ENCODE measurements at places on chromosomes 6 and 20.
A peak's percentile ranks its signal among the peaks of the same experiment; 100 is the strongest.

- DNase-seq = peak; percentile 35
Observed at GRCh38 chr20:32526125-32526524, 59.0 kb downstream of the NOL4L start.

DNA sequence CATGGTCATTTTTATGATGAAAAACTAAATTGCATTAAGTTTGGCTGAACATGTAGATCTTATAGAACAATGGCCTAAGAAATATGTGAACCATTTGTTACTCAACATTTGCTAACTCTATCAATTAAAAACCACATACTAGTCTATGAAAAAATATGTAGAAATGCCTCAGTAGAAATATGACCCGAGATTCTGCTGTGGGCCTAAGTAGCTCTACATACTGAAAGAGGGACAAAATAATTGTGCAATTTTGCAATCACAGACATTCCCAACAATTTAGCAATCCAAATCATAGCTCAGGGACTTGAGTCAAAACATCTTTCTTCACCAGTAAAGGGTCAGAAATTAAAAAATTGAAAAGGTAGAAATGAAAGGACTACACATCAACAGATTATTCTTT is 619.0 kb downstream of the FRK start:
- DNase-seq = no peak

DNA sequence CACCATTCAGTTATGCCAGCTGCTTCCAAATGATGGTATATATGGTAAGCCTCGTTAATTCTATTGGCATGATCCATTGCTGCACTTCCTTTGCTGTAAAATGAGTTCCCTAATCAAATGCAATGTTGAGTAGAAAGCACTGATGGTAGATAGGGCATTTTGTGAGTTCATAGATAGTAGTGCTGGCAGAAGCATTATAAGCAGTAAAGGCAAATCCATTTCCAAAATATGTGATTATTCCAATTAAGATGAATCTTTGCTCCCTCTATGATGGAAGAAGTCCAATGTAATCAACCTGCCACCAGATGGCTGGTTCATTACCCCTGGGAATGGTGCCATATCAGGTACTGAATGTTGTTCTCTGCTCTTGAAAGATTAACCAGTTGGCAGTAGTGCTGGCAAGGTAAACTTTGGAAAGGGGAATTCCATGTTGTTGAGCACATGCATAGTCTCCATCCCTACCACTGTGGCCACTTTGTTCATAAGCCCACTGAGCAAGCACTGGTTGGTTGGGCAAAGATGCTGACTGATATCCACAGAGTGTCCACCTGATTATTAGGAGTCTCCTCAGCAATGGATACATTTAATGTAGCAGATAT is 5.6 kb upstream of the TBPL1 start:
- DNase-seq = no peak

- DNase-seq = no peak
Observed at GRCh38 chr6:20589266-20589665, 55.0 kb downstream of the CDKAL1 start.

GRCh38 chr6:48476257-48476656 is 365.3 kb upstream of the PTCHD4 start:
- DNase-seq = no peak

DNA sequence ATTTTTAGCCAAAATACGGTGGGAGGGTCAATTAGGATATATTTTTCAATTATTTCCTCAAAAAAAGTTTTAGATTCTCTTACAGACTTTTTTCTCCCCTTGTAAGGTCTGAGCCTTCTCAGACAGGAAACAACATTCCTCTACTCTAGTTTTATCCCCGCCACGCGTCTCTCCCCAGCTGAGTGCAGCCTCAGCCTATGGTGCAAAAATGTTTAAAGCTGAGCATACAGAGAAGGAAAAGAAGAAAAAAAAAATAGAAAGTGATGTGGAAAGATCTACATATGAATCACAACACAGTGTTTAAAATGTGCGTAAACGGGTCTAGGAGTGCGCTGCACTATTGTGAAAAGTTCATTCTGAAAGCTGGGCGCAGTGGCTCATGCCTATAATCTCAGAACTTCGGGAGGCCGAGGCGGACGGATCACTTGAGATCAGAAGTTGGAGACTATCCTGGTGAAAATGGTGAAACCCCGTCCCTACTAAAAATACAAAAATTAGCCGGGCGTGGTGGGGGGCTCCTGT is 159.0 kb downstream of the TRIM27 start:
- DNase-seq = no peak

DNA sequence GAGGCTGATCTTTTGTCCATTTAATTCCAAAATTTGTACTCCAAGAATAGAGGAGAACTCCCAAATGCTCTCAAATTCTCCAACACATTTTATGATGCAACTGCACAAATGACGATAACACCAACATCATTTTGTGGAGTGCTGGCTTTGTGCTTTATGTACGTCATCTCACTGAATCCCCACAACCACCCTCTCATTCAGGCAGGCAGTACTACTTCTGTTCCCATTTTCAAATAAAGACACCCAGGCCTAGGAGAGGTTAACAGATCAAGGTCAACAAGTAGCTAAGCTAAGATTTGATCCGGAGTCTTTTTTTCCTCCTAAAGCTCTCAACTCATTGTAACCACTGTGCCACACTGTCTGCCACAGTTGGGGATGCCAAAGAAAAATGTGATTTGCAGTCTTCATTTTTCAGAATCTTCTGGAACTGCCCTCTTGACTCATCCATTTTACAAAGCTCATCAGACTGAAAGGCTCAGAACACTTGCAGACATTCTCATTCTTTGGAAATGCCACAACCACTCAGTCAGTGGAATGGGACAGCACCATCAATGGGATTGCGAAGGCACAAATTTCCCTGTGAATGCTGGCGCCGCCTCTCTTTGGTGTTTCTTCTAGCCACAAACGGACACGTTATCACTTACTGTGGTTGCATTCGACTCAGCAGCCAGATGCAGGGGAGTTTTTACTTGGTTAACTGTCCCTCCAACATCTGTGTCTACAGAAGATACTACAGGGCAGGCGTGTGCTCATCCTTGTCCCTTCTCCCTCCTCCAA is 184.4 kb downstream of the GJA10 start:
- peak; percentile 87 for DNase-seq

- no peak for DNase-seq
Observed at GRCh38 chr20:59752101-59752586, 147.8 kb downstream of the PHACTR3 start.

DNA sequence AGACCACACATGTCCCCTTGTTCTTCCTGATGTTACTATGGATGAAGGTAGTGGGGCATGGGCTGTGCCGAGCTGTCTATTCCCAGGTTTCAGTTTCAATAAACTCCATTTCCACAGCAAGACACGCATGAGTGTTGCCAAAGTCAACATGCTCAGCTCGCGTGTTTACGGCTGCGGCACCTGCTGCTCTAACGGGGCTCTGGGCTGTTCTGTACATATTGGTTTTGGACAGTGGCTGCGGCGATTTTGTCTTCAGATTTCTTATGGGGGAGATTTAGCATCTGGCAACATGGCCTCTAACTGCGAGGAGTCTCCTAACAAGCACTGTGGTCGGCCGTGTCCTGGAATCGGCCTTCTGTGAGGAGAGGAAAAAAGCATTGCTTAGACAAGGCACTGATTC is 58.6 kb downstream of the TMEM242 start:
- no peak for DNase-seq

DNA sequence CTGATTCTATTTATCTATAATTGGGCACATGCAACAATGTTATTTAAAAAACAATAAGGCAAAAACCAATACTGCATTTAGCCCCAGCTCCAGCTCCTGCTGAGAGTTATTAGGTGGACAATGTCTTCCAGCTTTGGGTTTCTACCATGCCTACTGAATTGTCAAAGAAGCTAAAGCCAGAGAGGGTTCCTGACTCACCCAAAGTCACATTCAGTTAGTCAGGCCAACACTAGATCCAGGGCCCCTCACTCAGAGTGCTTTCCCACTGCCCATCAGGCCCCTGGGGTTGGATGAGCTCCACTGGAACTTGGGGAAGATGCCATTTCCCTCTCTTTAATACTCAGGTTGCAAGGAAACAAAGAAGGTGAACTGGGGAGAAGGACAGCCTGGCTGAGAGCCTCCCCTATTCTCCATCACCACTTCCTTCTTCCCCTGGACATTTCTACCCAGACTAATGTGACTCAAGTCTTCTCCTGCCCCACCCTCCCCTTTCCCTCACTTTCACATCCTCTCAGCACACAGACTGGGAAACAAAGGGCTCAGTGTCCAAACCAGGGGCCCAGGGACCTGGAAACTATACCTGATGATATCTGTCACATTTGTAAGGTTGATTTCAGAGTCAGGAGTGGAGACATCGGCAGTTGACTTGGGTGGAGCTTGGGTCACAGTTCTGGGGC is 6.0 kb downstream of the TREM1 start:
- DNase-seq = no peak

GRCh38 chr6:82906489-82906888 is 159.2 kb downstream of the UBE3D start:
- no peak for DNase-seq

- peak; percentile 77 for DNase-seq
Observed at GRCh38 chr20:46752728-46753127, 43.3 kb downstream of the SLC2A10 start.

DNA sequence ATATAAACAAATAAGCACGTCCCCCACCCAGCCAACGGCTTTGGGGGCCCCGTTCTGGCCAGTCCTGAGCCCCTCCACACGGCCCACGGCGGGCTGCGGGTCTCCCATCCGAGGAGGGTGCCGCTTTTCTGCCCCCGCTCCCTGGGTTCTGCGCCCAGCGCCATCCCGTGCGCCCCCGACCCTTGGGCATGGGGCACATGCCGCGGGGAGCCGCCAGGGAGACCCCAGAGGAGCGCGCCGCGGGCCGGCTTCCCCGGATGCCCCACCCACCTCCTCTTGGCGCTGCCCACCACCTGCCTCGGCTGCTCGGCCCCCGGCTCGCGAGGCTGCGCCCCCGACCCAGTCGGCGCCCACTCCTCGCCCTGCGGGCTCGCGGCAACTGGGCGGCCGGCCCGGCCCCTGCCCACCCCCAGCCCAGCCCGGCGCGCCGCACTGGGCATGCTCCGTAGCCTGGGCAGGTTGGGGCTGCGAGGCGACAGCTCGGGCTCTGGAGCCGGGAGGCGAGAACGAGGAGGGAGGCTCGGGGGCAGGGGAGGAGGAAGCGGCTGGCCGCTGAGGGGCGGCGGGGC is 570 bp upstream of the PLCB4 start:
- DNase-seq = peak; percentile 15

GRCh38 chr20:4014031-4014474 is 1.3 kb downstream of the RNF24 start:
- DNase-seq = peak; percentile 44

DNA sequence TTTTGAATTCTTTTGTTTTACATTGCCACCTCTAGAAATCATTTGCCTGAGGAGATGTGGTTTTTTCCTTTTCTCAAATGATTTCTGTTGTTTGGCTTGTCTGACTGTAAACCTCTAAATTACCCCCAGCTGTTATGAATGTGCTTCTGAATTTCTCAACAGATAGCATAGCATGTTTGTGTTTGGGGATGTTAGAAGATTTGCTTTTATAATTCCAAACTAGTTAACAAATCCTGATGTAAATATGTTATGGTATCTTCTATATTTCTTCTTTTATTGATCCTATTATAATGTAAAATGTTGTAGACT is 31.6 kb upstream of the EZR start:
- no peak for DNase-seq

DNA sequence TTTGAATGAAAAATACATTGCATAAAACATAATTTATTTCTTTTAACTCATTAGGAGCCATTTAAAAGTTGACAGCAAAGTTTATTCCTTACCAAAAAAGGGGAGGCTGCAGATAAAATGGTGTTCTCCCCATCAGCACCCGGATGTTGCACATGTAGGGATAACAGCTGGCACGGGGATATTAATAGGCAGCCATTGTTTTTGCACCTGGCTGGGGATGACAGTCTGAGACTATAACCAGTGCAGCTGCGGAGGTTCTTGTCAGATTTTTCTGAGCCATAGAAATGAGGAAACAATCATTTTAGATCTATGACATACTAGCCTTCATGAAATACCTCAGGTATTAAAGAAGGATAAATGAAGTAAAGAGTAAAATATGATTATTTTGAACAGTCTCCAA is 20.1 kb upstream of the HECA start:
- no peak for DNase-seq

- no peak for DNase-seq
Observed at GRCh38 chr6:92111386-92111785, 1308.0 kb downstream of the EPHA7 start.

DNA sequence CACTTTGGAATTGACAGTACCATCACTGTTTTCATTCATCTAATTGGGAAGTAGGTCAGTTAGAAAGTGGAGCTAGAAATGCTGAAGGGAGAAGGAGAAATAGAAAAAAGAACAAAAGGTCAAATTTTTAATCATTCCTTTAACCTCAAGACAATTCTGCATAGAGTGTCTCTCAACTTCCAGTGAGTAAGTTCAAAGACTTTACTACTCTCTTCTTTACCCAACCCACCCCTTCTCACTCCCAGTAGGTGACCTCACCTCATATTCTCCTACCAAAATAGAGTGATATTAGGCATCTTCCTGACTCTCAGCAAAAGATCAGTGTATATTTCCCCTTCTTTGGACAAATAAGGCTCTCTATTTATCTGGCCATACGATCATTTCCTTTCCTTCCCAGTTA is 340.0 kb upstream of the JAG1 start:
- no peak for DNase-seq

DNA sequence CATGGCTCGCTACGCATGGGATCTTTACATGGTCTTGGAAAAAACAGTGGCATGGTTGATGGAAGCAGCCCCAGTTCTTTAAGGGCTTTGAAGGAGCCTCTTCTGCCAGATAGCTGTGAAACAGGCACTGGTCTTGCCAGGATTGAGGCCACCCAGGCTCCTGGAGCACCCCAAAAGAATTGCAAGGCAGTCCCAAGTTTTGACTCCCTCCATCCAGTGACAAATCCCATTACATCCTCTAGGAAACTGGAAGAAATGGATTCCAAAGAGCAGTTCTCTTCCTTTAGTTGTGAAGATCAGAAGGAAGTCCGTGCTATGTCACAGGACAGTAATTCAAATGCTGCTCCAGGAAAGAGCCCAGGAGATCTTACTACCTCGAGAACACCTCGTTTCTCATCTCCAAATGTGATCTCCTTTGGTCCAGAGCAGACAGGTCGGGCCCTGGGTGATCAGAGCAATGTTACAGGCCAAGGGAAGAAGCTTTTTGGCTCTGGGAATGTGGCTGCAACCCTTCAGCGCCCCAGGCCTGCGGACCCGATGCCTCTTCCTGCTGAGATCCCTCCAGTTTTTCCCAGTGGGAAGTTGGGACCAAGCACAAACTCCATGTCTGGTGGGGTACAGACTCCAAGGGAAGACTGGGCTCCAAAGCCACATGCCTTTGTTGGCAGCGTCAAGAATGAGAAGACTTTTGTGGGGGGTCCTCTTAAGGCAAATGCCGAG is 78.2 kb downstream of the ASXL1 start:
- DNase-seq = no peak

DNA sequence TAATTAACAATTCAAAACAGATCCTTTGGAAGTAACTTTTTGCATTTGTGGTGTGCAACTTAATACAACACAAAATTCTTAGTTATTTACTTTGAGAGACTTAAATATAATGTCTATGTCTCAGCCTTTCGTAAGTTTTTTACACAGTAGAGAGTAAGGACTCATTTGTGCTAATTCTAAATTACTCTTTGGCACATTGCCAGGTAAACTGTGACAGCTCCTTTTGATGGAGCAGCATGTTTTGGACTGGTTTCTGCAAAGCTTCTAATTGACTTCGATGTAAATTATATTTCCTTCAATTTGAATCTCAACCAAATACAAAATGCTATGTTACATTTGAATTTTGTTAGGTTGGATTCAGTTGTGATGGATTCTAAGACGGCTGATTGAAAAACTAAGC is 450.7 kb upstream of the OPRM1 start:
- no peak for DNase-seq

GRCh38 chr20:23530937-23531567 is 37.2 kb downstream of the CST9L start:
- DNase-seq = no peak

- DNase-seq = no peak
Observed at GRCh38 chr6:25614052-25614451, 38.0 kb upstream of the SCGN start.

All from activated CD4-positive, alpha-beta T cell treated with anti-CD3 and anti-CD28 coated beads for 36 hours (primary cell).